Renal cortex interstitium (tissue), 15 donors: ENCODE measurements at places on chromosomes 6 and 20. TPM values are rescaled to one million over a fixed set of nuclear protein-coding genes. Genes with fewer than 3 reads are reported as not detected.
A peak's percentile ranks its signal among the peaks of the same experiment; 100 is the strongest.

Gene KIF25
- polyA plus RNA-seq, result 0.30 TPM

GRCh38 chr6:34791701-34792604 is at the start of gene BLTP3A:
TSS of gene BLTP3A (plus strand) at chr6:34792083. CDS start at chr6:34792251, 168 bp downstream.
- peak; percentile 82 for DNase-seq

DNA sequence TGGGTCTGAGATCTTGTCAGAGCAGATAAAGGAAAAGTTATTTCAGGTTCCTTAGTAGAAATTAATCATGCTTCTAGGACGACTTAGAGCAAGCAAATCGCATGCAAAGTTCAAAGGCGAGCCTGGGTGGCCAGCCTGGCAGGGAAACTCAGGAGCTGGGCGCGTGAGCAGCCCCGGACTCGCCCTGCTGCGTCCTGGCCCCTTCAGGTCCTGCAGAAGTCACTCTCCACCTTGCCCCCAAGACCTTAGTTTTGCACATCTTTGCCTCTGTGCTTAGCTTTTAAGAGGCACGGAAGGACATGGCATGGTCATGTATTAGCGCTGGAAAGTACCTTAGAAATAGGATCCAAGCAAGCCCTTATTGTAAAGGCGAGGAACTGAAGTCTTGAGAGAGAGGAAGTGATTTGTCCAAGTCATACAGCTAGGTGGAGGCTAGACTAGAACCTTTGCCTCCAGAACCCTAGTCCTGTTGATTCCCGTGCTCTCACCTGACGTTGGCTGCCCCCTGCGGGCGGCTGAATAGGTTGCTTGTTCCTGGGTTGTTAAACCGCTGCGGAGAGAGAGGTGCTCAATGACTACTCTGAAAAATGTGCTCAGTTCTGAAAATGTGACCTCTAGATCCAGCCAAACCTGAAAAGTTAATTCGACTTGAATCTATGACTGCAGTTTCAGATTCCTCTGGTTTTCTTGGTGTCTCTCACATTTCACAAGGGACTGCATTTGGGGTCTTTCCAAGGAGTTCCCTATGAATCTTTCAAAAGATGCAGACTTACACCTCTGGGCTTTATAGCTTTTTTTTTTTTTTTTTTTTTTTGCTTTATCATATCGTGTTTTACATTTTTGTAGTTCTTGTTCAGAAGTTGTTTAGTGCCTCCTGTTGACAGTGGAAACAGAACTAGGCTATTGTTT is 2.7 kb downstream of the MYB start:
- DNase-seq, result peak; percentile 20

- DNase-seq, result peak; percentile 33
Observed at GRCh38 chr6:53192682-53193188, 44.1 kb upstream of the GCM1 start.

DNA sequence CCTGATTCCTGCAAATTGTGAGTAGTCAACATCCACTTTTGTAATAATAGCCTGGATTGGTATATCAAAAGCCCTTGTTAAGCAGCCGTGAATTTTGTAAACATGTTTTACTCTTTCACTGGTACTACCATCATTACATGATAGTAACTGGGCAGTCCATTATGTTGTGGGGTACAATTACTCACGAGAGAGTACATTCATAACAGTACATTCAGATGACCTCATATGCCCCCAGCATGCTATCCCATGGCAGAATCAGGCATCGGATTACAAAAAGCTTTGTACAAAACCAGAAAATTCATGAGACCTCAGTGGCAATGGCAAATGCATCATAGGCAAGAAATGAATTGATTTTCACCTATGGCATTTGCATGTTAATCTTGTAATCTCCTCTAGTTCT is 166.2 kb downstream of the EPM2A start:
- no peak for DNase-seq

- DNase-seq, result no peak
Observed at GRCh38 chr6:35166116-35166515, 25.0 kb upstream of the TCP11 start.

DNA sequence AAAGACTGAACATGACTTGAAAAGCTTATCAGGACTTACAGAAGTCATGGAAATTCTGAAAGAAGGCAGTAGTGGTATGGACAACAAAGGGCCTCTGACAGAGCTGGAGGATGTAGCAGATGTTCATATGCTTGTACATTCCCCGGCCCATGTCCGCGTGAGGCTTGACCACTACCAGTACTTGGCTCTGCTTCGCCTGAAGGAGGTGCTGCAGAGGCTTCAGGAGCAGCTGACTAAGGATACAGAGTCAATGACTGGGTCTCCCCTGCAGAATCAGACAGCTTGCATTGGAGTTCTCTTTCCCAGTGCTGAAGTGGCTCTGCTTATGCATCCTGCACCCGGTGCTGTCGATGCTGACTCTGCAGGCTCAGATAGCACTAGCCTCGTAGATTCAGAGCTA is 29.2 kb downstream of the TAF11 start:
- DNase-seq, result no peak

- DNase-seq, result no peak
Observed at GRCh38 chr6:22254886-22255285, 42.0 kb downstream of the PRL start.

DNA sequence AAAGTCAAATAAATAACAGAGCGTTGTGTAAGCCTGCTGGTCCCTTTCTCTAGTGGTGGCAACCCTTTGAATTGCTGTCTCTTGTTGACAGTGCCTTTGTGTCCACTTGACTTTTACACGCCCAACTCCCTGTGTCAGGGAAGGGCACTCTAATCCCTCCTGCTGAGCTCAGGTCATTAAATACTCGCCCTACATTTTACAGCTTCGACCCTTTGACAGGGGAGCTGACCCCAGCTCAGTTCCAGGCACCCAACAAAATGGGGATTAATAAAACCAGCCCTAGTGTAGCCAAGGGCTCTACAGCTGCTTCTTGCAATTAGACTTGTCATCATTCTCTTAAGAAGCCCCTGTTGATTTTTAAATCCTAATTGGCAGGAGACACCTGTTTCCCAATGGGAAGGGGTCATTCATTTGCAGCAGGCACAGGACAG is 308.2 kb downstream of the EYA4 start:
- no peak for DNase-seq

DNA sequence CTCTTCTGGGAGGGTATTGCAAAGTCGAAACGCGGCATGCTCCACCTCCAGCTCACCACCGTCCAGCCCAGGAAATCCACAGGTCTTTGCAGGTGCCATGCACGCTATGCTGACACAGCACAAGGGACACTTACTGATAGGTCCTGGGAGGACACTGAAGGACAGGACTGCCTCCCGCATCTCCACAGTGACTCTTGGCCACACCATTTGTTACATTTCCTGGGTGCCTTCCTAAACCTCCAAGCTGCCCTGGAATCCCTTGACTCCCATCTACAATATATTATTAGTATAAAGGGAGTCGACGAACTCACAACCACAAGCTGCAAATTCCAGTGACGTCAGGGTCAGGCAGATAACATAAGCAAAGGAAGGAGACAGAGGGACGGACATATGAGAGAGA is 106.9 kb downstream of the JPH2 start:
- no peak for DNase-seq

DNA sequence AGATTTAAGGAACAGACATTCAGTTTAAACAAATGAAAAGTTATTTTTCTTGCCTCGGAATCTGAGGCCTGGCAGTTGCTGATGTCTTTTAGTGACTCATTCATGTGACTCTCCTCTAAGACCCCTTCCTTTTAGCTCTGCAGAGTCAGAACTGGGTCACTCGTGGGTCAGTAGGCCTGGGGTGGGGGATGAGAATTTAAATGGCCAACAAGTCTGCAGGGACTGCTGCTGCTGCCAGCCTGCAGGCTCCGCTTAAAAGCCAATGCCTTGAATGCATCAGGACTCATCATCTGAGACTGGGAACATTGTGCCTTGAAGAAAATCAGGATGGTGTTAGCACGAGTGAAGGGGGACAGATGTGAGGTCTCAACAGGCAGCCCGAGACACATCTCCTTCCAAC is 404.3 kb downstream of the CDH26 start:
- no peak for DNase-seq

Gene PAX1
- 0.09 TPM for polyA plus RNA-seq

Gene AP5S1
- 11.8 TPM for polyA plus RNA-seq

GRCh38 chr6:44151348-44152108 is 7.1 kb upstream of the CAPN11 start:
- DNase-seq, result peak; percentile 59

Gene TMEM74B
- polyA plus RNA-seq, result 2.5 TPM

Gene SLC22A7
- 0.79 TPM for polyA plus RNA-seq

GRCh38 chr6:105374010-105374420 is 28.9 kb downstream of the PREP start:
- DNase-seq, result no peak

GRCh38 chr20:25213566-25214425 is 18.3 kb downstream of the ENTPD6 start:
- DNase-seq, result no peak

- no peak for DNase-seq
Observed at GRCh38 chr20:33770005-33770404, 38.2 kb downstream of the ZNF341 start.

DNA sequence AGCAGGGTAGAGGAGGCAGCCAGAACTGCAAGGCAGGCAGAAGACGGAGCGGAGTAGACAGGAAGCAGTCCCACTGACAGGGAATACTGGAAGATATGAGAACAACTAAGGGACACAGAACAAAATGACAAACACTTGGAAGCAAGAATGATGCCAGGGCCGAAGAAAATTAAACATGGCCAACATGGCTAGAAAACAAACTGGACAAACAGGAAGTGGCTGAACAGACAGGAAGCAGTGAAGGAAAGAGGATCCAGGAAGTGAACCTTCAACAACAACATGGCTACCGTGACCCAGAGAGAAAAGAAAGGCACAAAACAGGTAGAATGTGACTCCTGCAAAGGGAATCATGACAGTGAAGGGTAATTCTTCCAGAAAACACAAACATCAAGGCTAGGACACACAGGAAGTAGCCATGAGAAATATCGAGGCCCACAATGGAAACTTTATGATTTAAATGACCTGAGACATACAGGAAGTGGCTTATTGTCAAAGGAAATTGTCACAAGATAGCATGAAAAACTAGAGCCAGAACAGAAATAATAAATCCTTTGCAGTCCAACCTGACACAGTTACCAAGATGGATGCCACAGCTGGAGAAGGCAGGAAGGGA is 9.1 kb downstream of the COL11A2 start:
- DNase-seq, result no peak

DNA sequence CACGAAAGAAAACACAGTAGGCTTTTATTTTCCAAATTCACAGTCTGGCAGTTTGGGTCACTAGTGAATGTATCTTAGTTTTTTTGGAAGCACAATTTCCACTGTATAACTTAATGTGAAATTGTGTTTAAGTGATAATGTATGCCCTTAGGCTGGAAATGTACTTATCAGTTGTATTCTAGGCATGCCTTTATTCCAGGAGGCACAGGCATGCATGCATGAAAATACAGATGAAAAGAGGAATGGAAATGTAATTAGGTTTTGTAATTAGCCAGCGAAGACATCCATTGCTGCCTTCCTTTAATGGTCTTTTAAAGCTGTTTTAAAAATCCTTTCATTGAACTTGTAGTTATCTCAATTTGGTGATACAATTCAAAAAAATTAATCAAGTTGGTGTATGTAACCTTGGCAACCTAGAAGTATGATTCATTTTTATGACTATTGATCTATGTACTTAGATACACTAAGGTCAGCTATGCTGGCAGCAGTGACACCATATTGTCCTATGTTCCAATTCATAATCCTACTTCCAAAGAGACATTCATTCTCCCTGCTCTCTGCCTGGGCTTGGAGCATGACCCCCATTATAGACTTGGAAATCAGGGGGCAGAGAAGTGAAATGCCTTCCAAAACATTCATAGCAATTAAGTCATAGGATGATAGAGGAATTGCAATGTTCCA is 73.1 kb downstream of the SNAP25 start:
- no peak for DNase-seq

DNA sequence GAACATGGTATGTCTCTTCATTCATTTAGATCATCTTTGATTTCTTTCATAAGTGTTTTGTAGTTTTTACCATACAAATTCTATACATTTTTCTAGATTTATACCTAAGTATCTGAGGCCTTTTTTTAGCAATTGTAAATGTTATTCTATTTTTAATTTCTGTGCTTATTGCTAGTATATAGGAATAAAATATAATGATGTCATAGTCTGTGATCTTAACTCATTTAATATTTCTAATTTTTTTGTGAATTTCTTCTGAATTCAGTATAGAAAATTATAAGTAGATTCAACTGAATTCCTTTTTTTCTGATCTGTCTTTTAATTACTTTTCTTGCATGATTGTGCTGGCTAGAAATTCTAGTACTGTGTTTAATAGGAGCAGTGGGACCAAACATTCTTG is 520.6 kb downstream of the NKAIN2 start:
- no peak for DNase-seq
